ENCODE measurements at places on chromosomes 6 and 20.

- no peak for DNase-seq
Observed at GRCh38 chr20:5312518-5312917, 4.2 kb downstream of the PROKR2 start.

DNA sequence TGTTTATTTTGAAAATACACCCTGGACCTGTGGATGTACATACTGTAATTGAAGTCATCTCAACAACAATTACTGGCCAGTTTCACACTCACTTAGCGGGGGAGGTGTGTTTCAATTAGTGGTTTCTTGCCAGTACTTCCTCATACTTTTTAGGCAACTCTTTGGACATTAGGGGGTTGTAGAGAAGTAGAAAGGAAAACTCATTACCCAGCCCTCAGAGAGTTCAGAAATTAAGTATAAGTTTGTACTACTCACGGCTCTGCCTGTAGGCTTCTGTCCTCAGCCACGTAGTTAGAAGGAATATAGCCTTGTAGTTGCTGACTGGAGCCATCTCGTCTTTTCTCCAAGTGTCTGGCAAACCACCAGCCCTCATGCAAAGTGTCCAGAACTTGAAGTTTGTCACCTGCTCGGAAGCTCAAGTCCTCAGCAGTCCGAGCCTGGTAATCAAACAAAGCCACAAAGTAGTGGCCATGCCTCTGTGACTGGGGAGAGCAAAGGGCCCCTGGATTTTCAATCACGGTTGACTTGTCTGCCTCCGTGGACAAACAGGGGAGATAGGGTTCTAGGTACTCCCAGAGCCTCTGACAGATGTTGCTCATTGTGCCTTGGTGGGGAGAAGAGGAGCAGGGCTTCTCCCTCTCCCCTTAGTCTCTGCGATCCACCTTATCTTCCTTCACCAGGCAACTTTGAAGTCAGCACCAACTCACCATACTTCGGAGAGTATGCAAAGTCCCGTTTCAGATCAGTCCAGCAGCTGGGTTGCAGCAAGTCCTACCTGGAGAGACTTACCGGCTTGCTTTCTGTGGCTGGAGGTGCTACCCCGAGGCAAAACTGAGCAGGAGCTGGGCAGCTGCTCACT lies 749 bp downstream of the FRK start:
- DNase-seq, result no peak

- peak; percentile 69 for DNase-seq
Observed at GRCh38 chr6:105170059-105170458, 9.8 kb downstream of the POPDC3 start.

DNA sequence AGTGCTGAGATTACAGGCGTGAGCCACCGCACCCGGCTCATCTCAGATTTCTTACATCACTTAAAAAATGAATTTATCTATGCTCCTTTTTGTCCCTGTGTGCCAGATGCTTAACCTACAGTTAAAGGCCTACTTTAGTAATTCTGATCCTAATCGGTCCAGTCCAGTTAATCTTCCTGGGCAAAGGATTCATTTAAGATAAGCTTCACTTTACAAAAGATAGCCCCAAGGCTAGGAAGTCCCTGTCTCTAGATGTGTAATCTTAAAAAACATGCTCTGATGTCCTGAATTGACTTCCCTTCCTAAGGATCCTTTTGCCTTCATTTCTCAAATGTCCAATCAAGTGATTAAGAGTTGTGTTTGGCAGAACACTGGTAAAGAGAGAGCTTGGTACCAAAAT lies 68.4 kb upstream of the IPCEF1 start:
- DNase-seq, result no peak

DNA sequence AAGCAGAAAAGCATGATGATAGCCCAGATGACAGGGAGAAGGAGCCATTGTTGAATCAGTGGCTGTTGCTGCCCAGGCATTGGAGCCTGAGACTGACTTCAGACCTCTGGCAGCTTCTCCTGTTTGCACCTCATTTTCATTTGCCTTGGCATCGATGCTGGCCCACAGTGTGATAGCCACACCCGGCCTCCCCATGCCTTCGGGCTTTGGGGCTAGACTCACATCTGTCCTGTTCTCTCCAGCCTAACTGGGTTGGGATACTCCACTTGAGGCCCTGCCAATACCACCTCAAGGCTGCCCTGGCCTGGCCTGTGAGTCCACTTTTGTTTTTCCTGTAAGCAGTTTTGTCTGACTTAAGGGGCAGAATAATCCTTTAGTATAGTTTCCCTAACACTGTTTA lies 140.4 kb downstream of the UST start:
- DNase-seq, result peak; percentile 7

- DNase-seq, result no peak
Observed at GRCh38 chr6:138422861-138423260, 18.8 kb downstream of the HEBP2 start.
